NCI-H1105 treated with DMSO at 0.1 percent for 48 hours (cell line): ENCODE measurements at places on chromosomes 12 and 14.

GRCh38 chr12:14396071-14396470 lies 30.6 kb downstream of the ATF7IP start:
- DNase-seq, result peak; percentile 60

- DNase-seq, result no peak
These were observed 1621.5 kb upstream of the FLRT2 start for GRCh38 chr14:83908419-83908818.

- DNase-seq, result no peak
These were observed 166.1 kb downstream of the ADCK1 start for GRCh38 chr14:77965919-77966435.

- DNase-seq, result no peak
These were observed 72.0 kb downstream of the GCH1 start for GRCh38 chr14:54830650-54831049.

GRCh38 chr12:105072888-105073488 lies 11.3 kb downstream of the ALDH1L2 start:
- DNase-seq, result no peak

- no peak for DNase-seq
These were observed 57.6 kb downstream of the EID3 start for GRCh38 chr12:104360983-104361707.

- no peak for DNase-seq
These were observed 29.8 kb downstream of the ERG28 start for GRCh38 chr14:75630695-75631452.

DNA sequence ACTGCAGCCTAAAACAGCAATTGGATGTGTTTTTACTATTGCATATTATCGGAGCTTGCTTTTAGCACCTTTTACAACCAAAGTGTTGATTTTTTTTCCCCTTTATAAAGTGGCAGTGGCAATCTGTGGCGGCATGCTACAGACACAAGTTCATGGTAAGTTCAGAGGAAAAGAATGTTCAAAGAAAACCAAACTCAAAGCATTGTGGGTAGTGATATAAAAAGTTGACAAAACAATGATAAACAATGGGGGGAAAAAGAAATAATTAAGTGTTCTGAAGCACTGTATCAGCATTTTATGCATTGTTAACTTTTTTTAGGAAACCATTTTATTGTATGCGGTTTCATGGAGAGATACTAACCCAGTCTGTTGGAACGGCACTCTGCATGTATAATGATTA lies 492.0 kb upstream of the SOX5 start:
- DNase-seq, result no peak

GRCh38 chr14:65211341-65211987 lies 109.1 kb upstream of the MAX start:
- no peak for DNase-seq

- DNase-seq, result no peak
These were observed 110.2 kb downstream of the SNAPC1 start for GRCh38 chr14:61872452-61872851.

DNA sequence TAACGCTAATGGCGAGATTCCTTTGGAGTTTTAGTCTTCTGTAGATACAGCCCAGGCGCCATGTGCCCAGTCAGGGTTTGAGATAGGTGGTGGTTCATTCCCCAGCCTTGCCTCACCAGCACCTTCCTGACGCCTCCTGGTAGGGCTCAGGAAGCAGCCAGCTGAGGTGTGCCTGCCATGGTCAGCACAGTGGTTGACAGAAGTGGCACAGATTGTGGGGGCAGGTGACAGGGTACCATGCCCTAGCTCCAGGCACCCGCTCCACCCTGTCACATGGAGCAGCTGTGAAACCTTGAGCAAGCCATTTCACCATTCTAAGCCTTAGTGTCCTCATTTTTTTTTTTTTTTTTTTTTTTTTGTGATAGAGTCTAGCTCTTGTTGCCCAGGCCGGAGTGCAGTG lies 45.6 kb downstream of the EVL start:
- no peak for DNase-seq

DNA sequence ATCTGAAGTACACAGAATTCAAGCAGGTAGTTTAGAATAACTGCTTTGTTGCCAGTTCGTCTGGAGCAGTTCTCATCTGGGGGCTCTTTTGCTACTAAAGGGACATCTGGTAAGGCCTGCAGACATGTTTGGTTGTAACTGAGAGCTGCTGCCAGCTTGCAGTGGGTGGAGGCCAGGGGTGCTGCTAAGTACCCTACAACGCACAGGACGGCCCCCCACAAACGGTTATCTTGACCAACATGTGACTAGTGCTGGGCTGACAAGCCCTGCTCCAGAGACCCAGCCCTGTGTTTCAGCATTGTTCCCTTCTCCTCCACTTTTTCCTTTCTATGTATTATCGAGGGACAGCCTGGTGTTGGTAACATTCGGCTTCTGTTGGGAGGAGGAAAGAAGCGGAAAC lies 40.8 kb downstream of the FBXO21 start:
- no peak for DNase-seq

DNA sequence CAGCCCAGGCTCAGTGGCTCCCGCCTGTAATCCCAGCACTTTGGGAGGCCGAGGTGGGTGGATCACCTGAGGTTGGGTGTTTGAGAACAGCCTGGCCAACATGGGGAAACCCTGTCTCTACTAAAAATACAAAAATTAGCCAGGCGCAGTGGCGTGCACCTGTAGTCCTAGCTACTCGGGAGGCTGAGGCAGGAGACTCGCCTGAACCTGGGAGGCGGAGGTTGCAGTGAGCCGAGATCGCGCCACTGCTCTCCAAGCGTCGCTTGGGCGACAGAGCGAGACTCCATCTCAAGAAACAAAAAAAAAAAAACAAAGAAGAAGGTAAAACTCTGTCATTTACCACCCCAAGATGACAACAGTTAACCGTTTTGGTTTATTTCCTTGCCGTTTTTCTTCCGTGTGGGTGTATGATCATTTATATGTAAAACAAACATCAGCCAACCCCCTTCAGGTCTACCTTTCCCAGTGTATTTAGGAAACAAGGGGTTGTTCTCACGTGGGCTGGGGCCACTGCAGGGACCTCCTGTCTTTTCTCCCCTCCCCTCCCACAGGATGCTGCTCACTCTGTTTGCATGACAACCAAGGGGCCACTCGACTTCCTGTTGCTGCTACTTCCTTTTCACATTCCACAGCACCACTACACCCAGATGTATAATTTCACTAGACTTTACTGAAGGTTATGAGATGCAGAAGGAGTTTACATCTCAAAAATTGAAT lies 13.6 kb downstream of the TTC9 start:
- no peak for DNase-seq

GRCh38 chr12:75995691-75996090 lies 35.9 kb downstream of the PHLDA1 start:
- no peak for DNase-seq

DNA sequence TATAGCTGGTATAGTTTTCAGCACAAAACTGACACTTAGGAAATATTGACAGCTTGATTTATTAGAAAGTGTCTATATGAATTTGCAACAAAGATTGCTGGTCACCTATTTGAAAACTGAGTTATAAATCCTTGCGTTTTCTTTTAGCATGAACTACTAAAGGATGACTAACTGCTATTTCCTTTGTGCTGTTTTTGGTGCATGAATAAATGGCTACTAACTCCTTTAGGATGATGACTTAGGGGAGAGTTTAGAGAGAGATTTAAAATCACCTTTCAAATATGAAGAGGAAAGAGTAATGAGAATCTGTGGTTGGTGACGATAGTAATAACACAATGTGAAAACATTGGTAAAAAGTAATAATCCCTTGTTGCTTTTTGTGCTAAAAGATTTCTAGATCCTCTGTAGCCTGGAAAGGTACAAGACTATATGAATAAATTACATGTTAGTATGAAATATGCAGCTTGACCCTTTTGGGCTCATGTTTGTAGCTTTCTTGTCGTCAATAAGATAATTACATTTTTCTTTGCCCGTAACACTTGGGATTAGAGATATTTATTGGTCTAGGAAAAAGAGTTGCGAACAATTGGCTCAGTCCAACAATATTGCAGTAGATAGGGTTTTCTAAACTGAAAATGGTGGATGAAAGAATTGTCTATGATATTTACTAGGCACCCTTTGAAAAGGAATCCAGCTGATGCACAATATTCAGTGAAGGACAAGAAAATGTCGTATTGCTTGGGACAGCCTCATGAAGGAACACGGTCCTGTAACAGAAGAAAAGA lies 453.0 kb downstream of the ADAMTS20 start:
- DNase-seq, result no peak

DNA sequence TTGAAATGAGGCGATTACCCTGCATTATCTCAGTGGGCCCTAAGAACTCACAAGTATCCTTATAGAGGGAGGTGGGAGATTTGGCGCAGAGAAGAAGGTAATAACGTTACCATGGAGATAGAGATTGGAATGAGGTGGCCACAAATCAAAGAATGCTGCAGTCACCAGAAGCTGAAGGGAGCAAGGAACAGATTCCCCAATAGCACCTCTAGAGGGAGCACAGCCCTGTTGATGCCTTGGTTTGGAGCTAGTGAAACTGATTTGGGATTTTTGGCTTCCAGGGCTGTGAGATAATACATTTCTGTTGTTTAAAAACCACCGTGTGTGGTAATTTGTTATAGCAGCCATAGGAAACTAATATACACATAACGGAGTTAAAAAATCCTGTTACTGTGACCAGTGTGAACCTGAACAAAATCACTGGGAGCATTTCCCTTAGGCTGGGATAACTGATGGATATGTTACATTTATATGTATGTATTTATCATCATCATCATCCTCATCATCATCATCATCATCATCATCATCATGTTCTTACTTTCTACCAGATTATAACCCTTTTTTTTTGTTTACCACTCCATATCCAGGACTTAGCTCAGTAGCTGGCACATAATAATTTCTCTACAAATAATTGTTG lies 100.3 kb downstream of the LIN7A start:
- peak; percentile 56 for DNase-seq

DNA sequence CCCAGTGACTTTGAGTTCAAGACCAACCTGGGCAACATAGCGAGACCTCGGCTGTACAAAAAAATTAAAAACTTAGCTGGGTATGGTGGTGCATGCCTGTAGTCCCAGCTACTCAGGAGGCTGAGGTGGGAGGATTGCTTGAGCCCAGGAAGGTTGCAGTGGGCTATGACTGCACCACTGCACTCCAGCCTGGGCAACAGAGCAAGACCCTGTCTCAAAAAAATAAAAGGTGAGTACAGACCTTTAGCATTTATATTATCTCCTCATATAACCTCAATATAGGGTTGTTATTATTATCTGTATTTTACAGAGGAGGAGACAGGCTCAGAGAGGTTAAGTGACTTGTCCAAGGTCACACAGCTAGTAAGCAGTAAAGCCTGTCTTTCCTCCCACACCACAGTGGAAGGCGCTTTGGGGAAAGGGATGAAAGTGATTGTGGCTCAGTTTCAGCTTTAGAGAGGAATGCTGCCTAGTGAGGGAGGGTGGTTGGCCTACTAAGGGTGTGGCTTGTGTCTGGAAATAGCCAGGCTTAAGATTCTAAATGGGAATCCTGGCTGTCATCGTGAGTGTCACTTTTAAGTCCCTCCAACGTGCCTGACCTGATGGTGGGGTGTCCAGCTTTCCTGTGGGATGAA lies 7.2 kb downstream of the TPCN1 start:
- no peak for DNase-seq

DNA sequence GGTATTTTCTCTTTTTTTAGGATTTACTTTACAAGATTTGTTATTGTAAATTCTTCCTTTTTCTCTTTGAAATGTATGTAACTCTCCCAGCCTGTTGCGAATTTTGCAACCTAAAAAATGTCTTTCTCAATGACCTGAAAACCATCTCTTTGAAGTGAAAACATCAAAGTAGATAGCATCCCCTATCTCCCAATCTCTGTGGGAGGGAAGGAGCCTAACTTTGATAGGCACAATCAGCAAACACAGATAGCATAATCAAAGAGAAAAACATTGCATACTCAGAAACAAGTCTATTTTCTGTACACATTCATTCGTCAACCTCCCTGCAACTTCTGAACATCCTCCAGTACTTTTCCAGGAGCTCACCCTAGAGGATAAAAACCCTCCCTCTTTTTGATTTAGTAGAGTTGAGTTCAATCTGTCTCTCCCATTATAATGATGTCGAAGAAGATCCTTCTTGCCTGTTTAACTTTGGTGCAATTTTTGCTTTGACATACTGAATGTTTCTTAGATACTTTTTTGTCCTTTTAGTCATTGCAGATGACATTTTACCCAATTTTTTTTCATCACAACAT lies 849.2 kb upstream of the LRFN5 start:
- DNase-seq, result no peak

DNA sequence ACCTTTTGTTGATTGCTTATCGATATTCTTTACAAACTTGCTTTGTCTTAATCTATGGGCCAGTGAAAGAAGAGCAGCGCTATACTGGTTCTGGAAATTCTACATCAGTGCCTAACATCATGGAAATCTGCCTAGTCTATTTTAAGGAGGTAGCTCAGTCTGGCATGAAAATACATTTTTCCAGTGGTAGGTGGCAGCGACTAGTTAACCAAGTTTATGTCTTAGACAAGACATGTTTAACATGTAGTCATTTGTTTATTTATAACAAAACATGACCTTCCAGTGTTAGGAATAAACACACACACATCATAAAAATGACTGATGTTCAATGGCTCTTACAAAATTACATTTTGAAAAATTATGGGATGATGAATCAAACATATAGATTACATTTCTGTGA lies 336.0 kb upstream of the SOX5 start:
- no peak for DNase-seq

GRCh38 chr12:87612996-87613395 lies 416.2 kb downstream of the C12orf50 start:
- DNase-seq, result no peak

- DNase-seq, result no peak
These were observed 29.2 kb downstream of the BTBD7 start for GRCh38 chr14:93303659-93304058.

DNA sequence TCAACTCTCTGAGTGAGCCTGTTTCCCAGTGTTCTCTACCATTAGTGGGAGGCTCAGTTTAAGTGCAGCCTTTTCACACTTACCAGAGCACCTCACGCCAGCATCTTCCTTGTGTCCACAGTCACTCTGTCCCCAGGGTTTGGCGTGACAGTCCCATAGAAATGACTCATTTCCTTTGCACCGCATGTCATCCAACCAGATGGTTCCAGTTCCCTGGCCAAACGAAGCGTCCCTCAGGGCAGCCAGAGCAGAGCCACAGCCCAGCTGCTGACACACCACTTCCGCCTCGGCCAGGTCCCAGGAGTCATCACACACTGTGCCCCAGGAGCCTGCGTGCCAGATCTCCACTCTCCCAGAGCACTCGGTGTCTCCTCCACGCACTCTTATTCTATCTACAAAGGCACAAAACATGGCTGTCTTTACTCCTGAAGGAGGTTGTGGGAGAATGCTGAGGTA lies 65.4 kb downstream of the ACSM4 start:
- DNase-seq, result no peak

DNA sequence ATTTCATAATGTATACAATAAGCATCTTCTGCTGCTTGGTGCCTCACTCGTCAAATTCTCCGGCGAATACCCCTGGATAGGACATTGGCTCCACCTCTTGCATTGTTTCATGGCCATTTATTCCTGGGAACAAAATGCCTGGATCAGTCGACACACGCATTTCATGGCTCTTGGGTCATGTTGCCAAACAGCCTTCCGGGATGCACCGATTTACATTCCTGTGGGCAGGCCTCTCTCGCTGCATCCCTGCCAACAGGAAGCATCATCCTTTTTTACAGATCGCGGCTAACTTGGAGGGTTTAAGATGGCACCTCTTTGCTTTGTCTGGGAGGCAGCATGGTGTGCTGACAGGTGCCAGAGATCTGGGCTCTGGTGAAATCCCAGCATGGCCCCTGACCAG lies 32.7 kb upstream of the RIMBP2 start:
- DNase-seq, result no peak
